ENCODE measurements at places on chromosomes 3 and 15. TPM values are rescaled to one million over a fixed set of nuclear protein-coding genes. Genes with fewer than 3 reads are reported as not detected.

DNA sequence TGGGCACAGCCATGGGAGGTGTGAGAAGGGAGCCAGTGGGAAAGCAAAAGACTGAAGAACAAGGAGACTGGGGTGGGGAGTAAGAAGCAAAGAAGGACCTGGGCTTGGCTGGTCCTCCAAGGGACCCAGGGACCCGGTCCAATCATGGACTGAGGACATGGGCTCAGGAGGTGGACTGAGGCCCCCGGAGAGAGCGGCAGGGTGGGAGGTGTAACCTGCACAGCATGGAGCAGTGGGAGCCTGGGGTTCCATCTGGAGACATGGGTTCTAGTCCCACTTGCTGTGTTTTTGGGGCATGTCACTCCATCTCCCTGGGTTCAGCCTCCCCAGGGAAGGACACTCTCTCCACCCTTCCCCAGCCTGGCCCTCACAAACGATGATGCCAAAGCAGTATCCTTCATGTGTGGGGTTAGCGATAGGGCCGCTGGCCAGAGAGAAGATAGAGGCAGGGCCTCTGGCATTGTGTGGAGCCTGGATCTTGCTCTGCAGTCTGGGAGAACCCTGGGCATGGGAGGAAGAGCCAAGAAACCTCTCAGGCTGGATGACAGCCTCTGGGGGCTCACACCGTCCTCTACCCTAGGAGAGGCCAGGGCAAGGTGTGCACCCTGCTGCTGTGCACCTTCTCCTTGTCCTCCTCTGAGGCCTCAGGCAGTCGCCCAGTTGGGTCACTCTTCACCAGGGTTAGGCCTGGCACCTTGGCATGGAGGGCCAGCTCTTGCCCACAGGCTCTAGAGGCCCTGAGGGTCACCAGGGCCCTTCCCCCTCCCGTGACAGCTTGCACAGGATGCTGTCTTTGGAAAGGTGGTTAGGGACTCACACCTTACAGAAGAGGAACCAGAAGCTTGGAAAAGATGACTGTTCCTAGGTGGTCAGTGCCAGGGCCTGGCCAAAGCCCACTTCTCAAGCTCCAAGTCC lies 26.0 kb downstream of the FBXW12 start:
- peak; percentile 34 for DNase-seq

DNA sequence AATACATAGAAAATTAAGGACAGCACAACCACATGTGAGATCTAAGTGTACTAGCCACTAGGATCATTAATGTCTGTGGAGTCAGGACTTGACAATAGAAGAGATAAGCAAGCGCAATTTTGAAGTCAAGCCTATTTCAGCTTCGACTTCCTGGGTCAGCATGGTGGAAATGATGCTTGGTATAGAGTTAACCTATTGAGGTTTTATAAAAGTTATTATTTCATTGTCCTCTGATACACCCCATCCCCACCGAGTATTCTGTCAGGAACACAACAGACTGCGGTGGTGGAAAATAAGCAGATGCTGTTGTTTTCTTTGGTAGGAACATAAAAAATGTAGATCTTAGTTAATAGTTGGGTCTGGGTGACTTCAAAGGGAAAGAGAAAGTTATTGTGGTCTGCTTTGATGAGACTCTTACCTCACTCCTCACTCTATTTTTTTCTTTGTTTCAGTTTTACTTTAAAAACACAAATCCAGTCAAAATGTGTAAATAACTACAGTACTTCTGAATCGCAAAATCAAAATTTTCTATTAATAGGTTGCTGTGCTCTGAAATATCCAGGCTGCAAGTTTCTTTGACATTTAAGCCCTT lies 82.1 kb downstream of the IL5RA start:
- DNase-seq = no peak

GLCE gene
- total RNA-seq = 7.0 TPM

GRCh38 chr3:112101916-112102315 lies 15.7 kb downstream of the C3orf52 start:
- no peak for DNase-seq

GRCh38 chr3:16600780-16601536 lies 4.3 kb downstream of the DAZL start:
- peak; percentile 55 for DNase-seq

CD80 gene
- not detected for total RNA-seq

- peak; percentile 4 for DNase-seq
Measured at GRCh38 chr3:5520237-5520636, 332.7 kb downstream of the EDEM1 start.

PRR20G gene
- not detected for total RNA-seq

DNA sequence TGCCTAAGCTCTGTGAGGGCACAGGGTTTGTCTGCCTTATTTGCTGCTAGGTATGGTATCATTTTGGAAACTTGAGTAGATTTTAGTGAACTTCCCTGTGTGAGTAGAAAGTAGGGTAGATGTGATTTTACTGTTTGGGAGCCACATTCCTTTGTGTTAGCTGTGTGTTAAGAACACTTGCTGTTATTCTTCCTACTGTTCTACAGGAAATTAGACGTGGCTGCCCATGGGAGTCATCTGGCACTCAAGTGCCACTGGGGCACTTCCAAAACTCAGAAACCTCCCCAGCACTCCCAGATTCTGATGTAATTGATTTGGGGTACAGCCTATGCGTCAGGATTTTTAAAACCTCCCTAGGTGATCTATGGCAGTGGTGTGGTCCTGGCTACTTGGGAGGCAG lies 369.9 kb upstream of the C2CD4B start:
- DNase-seq = no peak

DNA sequence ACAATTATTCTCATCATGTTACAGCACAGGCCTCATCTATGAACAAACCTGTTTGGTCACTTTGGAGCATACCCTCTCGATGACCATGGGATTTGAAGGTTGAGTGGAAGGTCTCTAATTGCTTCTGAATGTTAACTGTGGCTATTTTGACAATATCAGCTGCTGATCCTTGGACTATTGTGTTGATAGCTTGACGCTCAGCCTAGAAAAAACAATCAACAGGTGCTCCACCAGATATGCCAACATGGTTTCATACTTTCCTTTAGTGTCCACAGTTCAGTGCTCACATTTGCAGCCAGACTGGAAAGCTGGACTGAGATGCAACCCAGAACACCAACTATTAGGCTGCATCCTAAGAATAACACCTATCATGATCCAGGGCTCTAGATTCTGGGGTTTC lies 109.7 kb downstream of the POLQ start:
- no peak for DNase-seq

HES1 gene
- total RNA-seq = 49.4 TPM

GRCh38 chr3:13124631-13125030 lies 51.4 kb upstream of the IQSEC1 start:
- no peak for DNase-seq

GRCh38 chr3:123332124-123332641 lies 116.7 kb downstream of the ADCY5 start:
- no peak for DNase-seq

MAGEL2 gene
- total RNA-seq = 1.1 TPM

- no peak for DNase-seq
Measured at GRCh38 chr3:85737846-85738245, 779.1 kb downstream of the CADM2 start.

DNA sequence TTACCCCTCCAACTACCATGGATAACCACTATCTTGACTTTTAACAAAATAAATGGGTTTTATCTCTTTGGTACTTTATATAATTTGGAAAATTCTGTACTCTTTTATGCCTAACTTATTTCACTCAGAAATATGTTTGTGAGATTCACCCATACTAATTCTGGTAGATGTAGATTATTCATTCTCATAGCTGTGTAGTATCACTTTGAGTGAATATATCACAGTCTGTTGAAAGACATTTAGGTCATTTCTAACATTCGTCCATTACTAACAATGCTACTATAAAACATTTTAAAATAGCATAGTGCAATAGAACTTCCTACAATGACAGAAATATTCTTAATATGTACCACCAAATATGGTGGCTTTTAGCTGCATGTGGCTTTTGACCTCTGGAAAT lies 542.4 kb downstream of the RBMS3 start:
- DNase-seq = no peak

- DNase-seq = no peak
Measured at GRCh38 chr3:135944831-135945230, 20.7 kb upstream of the PPP2R3A start.

INAFM2 gene
- total RNA-seq = 15.8 TPM

MAP1A gene
- 1.8 TPM for total RNA-seq

DNA sequence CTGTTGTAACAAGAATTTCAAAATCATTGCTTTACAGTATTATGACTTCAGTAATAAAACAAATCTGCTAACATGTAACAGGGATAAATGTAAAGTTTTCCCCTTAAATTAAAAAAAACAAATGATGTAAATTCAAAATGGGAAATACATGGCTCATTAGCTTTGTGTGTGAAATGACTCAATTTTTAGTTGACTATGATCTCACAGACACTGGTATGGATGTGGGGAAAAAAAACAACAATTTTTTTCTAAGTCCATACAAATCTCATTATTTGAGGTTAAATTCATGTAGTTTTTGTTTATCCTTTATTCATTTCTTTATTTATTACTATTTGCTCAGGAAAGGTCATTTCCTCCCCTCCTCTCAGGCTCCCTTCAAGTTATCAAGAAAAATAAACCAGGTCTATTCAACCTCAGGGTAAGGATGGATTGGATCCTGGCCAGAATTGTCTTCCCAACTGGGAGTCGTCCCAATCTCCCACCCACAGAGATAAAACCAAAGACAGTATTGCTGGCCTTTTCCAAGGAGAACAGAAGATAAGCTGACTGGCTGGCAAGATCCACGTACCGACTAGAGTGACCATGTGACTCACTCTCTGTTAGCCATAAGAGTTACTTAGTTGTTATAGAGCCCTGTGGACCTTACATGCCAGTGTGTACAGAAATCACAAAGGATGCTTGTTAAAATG lies 373.3 kb downstream of the GAP43 start:
- DNase-seq = no peak

- no peak for DNase-seq
Measured at GRCh38 chr15:58340176-58340575, 91.6 kb upstream of the LIPC start.

GRCh38 chr3:156303001-156303707 lies 182.8 kb downstream of the KCNAB1 start:
- DNase-seq = no peak

DNA sequence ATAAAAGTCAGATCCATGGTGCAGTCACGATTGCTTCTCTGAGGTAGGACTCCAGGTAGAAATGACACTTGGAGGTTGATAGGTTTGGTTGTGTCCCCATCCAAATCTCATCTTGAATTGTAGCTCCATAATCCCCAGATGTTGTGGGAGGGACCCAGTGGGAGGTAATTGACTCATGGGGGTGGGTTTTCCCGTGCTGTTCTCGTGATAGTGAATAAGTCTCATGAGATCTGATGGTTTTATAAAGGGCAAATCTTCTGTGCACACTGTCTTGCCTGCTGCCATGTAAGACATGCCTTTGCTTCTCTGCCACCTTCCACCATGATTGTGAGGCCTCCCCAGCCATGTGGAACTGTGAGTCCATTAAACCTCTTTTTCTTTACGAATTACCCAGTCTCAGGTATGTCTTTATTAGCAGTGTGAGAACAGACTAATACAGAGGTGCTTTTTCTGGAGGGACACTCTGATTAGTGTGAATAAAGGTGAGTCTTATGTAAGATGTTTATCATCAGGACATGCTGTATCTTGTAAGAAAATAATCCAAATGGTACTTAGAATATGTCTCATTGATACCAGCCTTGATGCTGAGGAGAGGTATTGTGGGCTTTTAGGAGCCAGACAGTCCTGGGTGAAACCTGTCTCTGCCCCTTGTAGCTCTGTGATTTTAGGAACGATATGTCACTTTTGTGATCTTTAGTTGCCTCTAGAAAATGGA lies 43.0 kb downstream of the SLCO3A1 start:
- DNase-seq = no peak

CELF6 gene
- total RNA-seq = not detected
